Stomach (tissue), 19 donors: ENCODE measurements at places on chromosomes 4 and X. TPM values are rescaled to one million over a fixed set of nuclear protein-coding genes. Genes with fewer than 3 reads are reported as not detected.

Gene STBD1
- 0.89 TPM for total RNA-seq

DNA sequence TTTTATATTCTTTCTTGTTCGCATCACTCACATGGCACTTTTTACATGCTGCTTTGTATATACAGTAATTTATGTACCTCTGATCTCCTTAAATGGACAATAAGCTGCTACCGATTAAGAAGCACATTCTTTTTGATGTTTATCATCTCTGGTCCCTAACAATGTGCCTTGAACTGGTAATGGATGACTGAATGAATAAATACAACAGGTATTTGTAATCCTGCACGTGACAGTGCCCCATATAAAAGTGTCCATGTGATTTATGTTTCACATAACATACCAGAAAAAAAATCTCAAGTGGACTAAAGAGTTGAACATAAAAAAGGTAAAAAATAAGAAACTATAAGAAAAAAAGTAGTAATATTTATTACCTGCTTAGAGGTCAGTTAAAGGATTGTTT is 7.7 kb upstream of the SLAIN2 start:
- DNase-seq: no peak

DNA sequence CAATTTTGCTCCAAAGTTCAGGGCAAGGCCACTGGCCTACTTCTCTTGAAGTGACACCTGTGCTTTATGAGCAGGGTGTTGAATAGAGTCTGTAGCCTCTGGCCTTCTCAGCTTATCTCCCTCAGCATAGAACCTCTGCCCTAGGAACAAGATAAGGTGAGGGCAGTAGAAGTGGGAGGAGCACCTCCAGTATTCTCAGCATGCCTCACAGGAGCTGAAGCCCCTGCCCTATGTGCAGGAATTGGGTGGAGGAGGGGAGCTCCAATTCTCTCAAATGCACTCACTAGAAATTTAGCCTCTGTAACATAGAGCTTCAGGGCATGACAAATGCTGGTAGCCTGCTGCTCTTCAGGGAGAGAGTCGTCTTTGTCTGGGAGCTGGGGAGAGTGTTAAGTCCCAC is 479.3 kb downstream of the IL1RAPL1 start:
- DNase-seq: no peak

DNA sequence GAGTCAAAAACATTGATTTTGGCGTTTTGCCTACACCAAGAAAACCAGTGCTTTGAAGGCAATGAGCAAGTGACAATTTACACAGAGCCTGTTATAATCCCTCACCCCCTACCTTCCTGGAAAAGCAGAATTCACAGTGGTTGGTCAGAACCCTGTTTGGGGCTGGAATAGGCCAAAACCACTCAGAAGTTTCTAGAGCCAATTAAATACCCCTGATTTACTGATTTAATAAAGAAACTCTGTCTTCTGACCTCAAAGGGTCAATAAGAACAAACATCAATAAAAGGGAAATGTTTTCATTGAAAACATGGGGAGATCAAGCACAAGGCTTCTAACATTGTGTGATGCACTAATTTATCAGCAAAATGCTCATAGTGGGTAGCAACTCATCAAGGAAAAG is 116.3 kb downstream of the UNC5C start:
- DNase-seq: no peak

GRCh38 chr4:28360681-28361080 is 1500.0 kb downstream of the STIM2 start:
- no peak for DNase-seq

Gene SUPT20HL2
- total RNA-seq: not detected

Gene FOXP3
- total RNA-seq: not detected

Gene AR
- total RNA-seq: 2.2 TPM

- no peak for DNase-seq
Measured at GRCh38 chrX:136733613-136734012, 47.1 kb downstream of the ARHGEF6 start.

GRCh38 chrX:133402042-133402453 is 13.2 kb downstream of the GPC4 start:
- peak; percentile 21 for DNase-seq

Gene PHEX
- total RNA-seq: 0.73 TPM

Gene POU4F2
- total RNA-seq: not detected

DNA sequence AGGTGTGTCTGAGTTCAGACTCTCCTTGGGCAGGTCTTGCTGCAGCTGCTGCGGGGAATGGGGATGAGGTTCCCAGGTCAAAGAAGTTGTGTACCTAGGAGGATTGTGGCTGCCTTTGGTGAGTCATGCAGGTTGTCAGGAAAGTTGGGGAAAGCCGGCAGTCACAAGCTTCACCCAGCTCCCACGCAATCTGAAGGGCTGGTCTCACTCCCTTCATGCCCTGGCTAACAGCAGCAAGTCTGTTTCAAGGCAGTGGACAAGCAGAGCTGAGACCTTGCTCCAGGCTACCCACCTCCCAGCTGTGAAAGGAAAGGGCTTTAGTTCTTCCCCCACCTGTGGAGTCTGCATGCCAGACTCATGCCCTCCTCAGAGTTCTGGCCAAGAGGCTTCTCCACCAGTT is 287.2 kb downstream of the DTHD1 start:
- no peak for DNase-seq

DNA sequence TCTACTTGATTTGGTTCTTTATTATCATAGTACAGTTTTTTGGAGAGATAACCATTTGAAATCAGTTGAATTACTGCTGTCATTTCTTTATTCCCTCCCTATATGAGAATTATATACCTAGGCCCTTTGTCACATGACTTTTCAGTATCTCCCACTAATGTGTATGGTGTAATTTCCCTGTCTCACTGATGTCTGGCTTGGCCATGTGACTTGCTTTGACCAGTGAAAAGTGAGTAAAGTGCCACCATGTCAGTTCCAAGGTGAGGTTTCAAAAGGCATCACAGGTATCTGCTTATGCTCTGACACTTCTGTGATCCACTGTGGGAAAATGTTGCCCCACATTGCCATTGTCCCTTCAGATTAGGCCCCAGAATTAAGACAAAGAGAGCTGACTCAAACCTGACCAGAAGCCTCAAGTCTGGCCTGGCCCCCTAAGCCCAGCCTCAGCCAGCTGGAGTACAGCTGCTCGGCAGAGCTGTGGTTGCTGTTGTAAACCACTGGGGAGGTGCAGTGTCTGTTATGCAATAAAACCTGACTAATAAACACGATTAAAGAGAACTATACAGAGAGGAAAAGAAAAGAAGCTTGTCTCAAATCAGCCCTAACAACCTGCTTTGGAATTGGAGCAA is 27.5 kb downstream of the SETD7 start:
- DNase-seq: peak; percentile 66

Gene MAGIX
- total RNA-seq: 4.7 TPM

DNA sequence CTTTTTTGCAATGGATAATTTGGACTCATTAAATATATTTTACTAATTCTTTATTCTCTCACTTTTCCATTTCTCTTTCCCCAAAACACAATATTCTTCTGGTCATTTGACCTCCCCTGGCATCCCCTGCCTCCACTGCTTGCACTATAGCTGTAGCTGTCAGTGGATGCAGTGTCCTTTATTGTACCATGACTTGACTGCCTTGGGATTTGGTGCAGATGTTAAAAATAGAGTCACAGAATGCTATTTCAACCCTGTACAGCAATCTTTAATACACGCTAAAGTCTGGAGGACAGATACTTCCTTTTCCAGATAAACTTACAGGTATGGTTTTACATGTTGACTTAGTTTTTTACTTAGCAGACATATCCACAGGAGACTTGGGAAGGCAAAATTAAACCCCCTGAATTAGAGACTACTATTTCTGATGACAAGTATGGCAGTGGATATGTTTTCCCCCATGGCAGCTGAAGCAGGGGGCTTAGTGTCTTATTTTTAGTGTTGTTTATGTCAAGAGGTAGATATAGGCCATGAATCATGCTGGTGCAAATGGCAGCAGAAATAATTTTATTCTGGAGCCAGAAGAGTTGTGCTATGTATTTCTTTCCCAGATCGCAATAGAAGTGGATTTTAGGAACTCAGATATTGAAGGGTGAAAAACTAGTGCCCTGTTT is 461.4 kb downstream of the NAF1 start:
- DNase-seq: no peak

DNA sequence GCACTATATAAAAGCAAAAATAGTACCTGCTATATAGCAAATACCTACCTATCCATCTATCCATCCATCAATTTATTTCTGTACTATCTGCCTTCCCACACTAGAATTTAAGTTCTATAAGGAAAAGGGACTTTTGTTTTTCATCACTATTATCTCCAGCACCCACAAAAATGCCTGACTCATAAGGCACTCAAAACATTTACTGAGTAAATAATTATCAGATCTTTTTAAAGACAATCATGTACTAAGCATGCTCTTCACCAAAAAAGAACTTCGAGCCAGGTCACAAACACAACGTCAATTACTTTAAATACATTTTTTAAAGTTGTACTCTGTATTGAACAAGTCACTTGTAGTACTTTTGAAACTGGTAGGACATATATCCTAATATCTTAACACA is 119.9 kb downstream of the FBXW7 start:
- DNase-seq: no peak

- DNase-seq: no peak
Measured at GRCh38 chr4:177116161-177116560, 193.5 kb upstream of the NEIL3 start.

GRCh38 chrX:67545036-67545821 is 1.4 kb downstream of the AR start:
- no peak for DNase-seq

Gene TASL
- 9.3 TPM for total RNA-seq

GRCh38 chr4:173642509-173642908 is 112.5 kb upstream of the HAND2 start:
- DNase-seq: no peak

DNA sequence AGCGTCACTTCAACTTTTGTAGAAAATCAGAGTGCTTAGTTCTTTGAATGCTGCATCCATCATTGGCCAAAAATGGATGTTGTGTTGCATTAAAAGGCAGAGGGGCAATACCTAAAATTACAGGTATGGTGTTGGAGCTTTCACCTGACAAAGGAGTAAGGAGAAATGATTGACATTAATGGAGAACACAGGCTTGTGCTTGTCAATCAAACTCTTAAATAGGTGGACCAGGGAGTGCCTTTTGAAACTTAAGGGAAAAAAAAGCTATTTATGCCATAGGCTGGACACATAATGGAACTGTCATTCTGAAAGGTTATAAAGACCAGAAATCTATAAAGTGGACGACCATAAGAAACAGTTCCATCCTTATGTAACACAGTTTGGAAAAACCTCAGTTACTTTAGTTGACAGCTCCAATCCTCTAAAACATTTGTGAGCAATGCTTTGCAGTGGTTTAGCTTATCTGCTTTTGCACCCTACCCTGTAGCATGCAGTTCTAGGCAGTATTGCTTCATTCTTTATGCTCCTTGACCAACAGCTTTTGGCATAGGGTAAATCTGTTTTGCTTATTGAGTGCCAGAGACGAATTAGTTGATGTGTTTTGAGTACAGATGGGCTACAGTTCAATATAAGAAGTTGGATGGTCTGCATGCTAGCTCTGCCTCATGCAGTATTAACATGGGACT is 2.4 kb downstream of the HADH start:
- no peak for DNase-seq

Gene CDKL2
- 1.5 TPM for total RNA-seq

Gene LGI2
- total RNA-seq: not detected

Gene TDO2
- total RNA-seq: 5.0 TPM

DNA sequence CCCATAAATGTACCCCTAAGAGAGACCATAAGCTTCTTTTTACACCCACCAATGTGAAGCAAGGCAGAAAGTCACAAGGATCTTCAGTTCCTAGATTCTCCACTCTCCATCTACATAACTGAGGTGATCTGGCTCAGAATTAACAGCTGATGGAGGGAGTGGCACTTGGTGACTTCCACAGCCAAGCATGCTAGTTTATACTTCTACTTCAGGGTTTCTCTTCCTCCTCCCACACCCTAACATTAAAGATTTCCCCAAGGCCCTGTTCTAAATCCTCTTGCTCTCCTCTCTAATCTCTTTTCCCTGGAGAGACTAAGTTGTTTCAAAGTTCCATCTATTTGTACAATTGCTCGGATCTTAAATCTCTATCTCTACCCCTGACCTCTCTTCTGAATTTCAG is 81.1 kb downstream of the MBNL3 start:
- no peak for DNase-seq

GRCh38 chr4:142574306-142574705 is 271.8 kb downstream of the INPP4B start:
- no peak for DNase-seq

GRCh38 chr4:19030048-19030447 is 1008.5 kb upstream of the LCORL start:
- no peak for DNase-seq

DNA sequence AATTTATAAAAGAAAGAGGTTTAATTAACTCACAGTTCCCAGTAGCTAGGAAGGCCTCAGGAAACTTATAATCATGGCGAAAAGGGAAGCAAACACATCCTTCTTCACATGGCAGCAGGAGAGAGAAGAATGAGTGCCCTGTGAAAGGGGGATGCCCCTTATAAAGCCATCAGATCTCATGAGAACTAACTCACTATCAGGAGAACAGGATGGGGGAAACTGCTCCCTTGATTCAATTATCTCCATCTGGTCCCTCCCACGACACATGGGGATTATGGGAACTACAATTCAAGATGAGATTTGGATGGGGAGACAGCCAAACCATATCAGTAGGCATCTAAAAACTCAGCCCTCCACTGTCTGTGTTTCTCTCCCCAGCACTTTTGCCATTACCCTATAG is 22.4 kb downstream of the ANK2 start:
- no peak for DNase-seq

GRCh38 chr4:3866813-3867129 is 100.6 kb downstream of the ADRA2C start:
- DNase-seq: no peak

Gene CENPVL1
- not detected for total RNA-seq

- no peak for DNase-seq
Measured at GRCh38 chr4:164396439-164396838, 357.5 kb upstream of the SMIM31 start.

GRCh38 chr4:23320931-23321587 is 568.8 kb downstream of the PPARGC1A start:
- DNase-seq: no peak

DNA sequence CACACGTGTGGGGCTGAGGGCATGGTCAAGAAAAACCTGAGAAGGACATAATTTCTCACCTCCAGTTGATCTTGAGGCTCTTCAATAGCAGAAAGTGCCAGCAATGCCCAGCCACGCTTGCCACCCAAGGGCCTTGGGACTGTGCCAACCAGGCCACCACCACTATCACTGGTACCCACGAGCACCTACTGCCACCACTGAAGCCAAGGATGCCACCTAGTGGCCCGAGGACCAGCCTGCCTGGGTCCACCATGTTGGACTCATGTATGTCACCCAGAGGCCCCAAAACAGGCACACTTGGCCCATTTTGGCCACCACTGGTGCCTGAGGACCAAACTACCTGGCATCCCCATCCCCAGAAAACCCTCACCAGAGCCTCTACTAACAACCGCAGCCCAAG is 191.8 kb downstream of the ADAM29 start:
- DNase-seq: no peak

Gene UGT2B17
- total RNA-seq: not detected

GRCh38 chr4:76513482-76513881 is 78.5 kb downstream of the SHROOM3 start:
- no peak for DNase-seq

- no peak for DNase-seq
Measured at GRCh38 chr4:68907245-68907644, 44.4 kb downstream of the UGT2A3 start.
